Activated naive CD4-positive, alpha-beta T cell treated with anti-CD3 and anti-CD28 coated beads for 36 hours (primary cell): ENCODE measurements at places on chromosomes 16 and 17. TPM values are rescaled to one million over a fixed set of nuclear protein-coding genes. Genes with fewer than 3 reads are reported as not detected.
A peak's percentile ranks its signal among the peaks of the same experiment; 100 is the strongest.

The DCUN1D3 gene
- 3.4 TPM for total RNA-seq

The CACNG1 gene
- not detected for total RNA-seq

The SPIRE2 gene
- total RNA-seq: 0.44 TPM

The IL17C gene
- not detected for total RNA-seq

The KCNJ2 gene
- not detected for total RNA-seq

The RNF157 gene
- total RNA-seq: 38.1 TPM

The AATK gene
- not detected for total RNA-seq

DNA sequence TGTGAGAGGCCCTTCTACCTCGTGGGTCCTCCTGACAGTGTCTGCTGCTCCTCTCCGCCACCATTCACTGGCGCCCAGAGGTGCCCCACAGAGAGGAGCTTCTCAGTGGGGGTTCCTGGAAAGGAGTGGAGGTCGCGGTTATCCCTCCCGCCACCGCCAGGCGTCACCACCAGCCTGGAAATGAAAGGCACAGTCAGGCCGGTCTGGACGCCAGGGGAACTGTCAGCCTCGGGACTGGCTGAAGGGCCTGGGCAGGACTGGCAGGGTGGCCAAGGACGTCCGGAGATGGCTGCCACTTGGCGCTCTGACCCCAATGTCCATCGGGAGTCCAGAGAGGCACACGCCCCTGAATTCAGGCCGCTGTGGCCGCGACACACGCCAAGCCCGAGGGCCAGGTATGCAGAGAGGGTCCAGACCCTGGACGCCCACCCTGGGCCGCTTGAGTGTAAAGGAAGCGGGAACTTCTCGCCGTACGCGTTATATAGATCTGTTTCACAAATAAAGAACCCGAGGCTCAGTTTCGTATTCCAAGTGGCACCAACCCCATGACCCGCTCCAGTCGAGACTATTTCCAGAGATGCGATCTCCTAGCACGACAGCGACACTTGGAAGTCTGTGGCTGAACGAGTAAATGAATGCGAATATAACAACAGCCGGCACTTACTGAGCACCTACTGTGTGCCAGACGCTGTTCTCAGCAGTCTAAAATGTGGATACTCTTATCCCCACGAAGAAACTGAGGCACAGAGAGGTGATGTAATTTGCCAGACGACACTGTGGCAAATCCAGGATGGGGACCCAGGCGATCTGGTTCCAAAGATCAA, 7.6 kb upstream of the NXPH3 start:
- DNase-seq: peak; percentile 89

DNA sequence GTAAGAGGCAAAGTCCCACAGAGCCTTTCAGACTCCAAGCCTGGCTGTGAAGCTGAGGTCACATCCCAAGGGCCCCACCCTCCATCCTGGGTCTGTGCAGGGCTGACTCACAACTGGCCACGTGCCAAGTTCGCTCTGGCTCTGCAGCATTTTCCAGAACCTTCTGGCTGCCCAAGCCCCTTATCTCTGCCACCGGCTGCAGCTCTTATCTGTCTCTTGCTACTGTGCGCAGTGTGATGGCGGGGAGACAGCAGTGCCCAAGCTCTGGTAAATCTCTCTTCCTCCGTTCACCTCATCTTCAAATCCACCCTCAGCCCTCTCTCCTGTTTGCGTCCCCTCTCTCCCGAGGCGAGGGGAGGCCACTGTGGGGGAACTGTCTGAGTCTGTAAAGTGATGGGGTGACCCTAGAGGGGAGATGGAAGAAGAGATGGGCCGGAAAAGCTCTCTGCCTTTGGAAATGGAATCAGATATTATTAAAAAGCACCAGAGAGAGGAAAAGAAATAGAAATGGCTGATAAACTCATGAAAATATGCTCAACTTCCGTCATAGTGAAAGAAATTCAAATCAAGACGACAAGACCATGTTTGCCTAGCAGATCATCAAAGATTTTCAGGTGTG, 162.7 kb upstream of the CDC42EP4 start:
- DNase-seq: peak; percentile 45

GRCh38 chr17:82779541-82779940, 27.7 kb downstream of the TBCD start:
- DNase-seq: no peak

GRCh38 chr16:55760310-55761001, 72.4 kb downstream of the CES1 start:
- DNase-seq: no peak

- no peak for DNase-seq
Measured at GRCh38 chr17:60080545-60080944, 1.8 kb upstream of the HEATR6 start.

DNA sequence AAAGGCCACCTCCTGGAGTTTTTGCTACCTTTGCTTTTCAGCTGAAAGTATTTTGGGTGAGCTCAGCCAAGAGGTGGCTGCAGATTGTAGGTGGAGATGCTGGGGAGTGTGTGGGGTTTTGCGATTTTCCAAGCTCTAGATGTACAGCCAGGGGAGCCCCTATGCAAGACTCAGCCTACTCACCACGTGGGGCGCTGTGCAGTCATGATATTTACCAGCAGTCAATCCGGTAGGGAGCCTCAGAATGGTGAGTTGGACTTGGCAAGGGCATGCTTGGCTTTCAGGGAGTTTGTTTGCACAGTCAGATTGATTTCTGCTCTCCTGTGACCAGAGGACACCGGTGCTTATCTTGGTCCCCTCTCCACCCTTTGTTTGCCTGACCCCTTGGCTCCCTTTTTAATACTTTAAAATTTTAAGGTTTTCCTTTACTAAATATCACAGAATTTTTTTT, 175.3 kb downstream of the UTP18 start:
- DNase-seq: peak; percentile 58

- DNase-seq: no peak
Measured at GRCh38 chr16:4681471-4682083, 11.8 kb upstream of the NUDT16L1 start.

- DNase-seq: no peak
Measured at GRCh38 chr16:29898135-29898803, 1.1 kb downstream of the SEZ6L2 start.

DNA sequence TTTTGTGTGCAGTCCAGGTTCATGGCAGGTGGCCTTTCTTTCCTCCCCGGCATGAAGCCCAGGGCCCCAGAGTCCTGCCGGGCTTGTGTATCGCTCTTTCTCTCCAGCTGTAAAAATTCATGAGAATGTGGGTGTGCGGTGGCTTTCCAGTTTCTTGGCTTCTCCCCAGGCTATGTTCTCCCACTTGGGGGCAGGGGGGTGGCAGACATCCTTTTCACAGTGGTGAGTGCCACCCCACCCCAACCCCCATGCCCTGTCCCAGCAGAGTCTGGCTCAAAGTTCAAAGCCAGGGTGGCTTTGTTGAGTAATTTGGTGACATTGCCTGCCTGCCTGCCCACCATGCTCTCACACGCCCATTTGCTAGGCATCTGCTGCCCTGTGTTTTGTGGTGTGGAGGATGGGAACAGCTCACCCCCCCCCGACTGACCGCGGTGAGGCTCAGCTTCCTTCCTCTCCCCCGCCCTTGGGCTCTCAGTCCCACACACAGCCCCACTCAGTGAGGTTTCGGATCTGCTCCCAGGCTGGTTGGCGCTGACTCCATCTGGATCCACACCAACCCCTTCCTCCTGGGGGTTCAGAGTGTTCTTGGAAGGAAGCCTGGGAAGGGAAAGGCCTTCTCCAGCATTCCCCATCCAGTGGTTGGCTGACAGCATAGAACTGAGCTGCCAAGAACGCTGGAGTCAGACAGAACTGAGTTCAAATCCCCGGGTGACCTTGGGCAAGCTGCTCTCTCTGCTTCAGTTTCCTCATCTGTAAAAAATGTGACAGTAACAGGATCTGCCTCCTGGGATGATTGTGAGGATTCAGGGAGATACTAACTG, 36.0 kb downstream of the CHD9 start:
- DNase-seq: no peak

DNA sequence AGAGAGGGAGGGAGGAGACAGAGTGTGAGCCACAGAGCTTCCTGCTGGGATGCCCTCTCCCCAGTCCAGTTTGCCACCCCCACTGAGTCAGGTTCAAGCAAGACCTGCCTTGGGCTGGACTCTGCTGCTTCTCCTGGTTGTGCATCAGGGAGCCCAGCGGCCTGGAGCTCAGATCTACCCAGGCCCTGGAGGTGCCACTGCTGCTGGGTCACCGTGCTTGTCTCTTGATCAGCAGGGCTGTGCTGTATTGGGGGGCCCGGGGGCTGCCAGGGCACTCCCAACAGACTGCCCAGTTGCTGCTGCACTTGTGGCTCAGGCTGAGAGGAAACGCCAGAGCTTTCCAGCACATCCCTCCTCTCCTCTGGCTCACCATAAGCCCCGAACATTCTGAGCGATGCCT, 8.9 kb downstream of the TLE7 start:
- DNase-seq: no peak

DNA sequence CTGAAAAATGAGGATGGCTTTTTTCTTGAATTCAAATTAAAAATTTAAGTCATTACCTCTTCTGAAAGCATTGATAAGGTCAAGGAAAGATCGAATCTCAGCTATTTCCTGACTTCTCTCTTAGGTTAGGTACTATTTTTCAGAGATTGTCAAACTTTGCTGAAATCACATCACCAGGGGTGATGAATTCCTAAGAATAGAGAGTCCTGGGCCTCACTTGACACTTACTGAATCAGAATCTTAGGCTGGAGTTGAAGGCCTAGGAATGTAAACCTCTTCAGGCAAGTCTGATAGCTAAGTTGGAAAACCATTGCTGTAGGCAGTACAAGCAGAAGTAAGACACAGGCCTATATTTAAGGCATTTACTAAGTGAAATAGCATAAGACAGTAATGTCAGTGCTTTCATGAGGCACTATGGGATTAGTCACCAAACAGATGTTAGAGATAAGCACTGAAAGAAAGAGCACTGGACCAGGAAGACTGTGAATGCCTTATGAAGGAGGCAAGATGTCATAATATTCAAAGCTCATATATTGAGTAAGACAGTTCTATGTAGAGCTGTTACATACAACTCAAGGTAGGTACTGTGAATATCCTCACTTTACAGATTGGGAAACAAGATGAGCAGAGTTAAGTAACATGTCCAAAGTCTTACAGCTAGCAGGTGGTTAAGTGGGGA, 21.5 kb downstream of the DCAF7 start:
- no peak for DNase-seq

GRCh38 chr16:84434800-84435199, 66.5 kb downstream of the ATP2C2 start:
- DNase-seq: no peak

GRCh38 chr17:17361867-17362539, 58.8 kb downstream of the NT5M start:
- no peak for DNase-seq

DNA sequence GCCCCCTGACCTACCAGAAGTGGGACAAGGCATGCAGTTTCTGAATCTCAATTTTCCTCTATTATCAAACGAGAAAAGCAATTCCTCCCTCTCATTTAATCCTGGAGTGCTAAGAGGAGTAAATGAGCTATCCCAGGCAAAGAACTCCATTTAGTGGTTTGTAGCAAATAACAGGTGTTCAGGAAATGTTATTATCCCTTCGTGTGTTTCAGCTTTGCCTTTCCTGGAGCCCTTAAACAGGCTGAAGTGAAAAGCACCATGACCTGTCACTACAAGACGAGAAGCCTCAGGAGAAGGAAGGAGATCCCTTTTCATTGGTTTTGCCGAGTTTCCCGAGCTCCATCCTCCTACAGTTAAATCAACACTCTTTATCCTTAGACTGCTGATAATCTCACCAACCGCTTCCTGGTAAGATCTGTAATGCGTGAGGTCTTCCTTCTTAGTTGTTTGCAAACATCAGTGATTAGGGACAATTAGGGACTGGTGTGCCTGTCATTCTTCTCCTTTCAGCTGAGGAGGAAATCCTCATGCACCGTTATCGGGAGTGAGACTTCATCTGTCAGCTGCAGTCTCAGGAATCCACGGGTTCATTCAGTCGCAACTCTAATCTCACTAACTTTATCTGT, 30.8 kb upstream of the MYOCD start:
- no peak for DNase-seq

DNA sequence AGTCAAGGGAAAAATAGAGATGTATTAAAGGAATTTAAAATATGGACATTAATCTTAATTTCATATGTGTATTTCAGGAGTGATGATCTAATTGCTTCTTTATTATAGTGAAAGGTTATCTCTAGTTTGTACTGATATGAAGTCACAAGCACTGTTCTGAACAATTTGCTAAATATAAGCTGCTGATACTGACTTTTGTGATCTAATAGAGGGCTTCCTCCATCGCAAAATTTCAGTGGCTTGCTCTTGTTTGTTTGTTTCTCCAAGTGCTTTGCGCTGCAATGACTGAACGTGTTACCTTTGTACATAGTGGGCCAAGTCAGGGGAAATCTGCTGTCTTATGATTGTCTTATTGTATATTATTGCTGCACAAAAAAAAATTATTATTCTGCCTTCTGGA, 307.0 kb downstream of the KCNJ2 start:
- no peak for DNase-seq

GRCh38 chr16:11310997-11311561, 29.9 kb upstream of the PRM1 start:
- DNase-seq: peak; percentile 42

DNA sequence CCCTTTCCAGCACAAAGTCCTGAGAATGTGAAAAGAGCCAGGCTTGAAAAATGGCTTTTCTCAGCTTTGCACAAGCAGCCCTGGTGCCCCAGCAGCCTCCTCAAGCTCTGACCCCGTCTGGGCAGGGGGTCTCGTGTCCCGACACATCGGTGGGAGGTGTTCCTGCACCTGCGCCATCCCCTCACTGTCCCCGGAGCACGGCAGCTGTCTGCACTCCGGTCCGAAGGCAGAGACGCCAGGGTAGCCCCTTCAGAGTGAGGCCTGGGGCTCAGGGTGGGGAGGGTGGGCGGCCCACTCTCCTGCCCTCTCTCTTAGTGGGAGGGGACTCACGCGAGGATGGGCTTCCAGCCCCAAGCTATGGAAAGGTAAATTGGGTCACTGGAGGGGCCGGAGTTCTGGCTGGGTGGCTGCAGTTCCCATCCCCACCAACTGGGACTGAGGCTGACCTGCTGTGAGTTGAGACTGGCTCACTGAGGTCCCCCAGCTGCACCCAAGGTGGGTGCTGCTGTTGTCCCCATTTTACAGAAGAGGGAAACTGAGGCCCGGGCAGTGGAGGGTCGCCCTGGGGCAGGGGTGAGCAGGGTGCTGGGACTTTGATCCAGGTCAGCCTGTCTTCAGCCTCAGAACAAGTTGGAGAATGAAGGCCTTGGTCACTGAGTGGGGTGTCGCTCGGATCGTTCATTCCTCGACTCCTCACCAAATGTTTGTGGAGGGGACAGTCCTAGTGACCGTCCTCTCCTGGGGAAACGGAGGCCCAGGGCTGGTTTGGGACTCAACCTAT, 2.3 kb upstream of the BAIAP3 start:
- no peak for DNase-seq

GRCh38 chr16:51818342-51818944, 667.4 kb upstream of the SALL1 start:
- peak; percentile 36 for DNase-seq

- DNase-seq: no peak
Measured at GRCh38 chr17:43477832-43478634, 5.7 kb upstream of the DHX8 start.

GRCh38 chr17:27670791-27671590, 40.0 kb downstream of the LGALS9 start:
- DNase-seq: no peak
